ENCODE measurements at places on chromosomes 7 and 10.

DNA sequence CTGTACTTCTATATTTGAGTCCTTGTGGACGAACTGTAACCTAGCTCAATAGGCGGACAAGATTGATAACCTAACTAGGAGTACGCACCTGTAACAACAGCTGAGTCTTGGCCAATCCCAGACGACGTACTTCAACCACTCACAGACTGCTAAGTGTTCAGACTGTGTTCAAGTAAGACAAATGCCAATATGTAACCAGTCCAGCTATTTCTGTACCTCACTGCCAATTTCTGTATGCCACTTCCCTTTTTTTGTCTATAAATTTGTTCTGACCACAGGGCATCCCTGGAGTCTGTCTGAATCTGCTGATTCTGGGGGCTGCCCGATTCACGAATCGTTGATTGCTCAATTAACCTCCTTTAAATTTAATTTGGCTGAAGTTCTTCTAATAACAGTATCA is 32.2 kb downstream of the HACD1 start:
- no peak for DNase-seq

GRCh38 chr10:100567249-100567648 is 31.5 kb downstream of the HIF1AN start:
- DNase-seq = no peak

DNA sequence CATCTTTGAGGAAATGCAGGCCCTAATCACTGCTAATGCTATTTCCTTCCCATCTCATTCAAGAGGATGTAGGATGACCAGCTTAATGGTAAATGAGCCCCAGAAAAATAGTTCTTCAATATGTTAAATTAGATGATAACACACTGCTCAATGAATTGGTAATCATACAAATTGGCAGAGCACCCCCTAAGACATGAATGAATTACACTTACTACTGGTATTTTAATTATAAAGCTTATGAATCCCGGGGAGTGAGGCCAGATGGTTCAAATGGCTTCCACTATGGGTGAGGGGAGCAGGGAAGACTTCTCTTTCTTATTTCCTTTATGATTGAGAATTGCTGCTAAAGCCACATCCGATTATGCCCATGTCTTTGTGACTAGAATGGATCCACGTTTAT is 159.2 kb upstream of the TARP start:
- no peak for DNase-seq

GRCh38 chr10:30027057-30028005 is 32.1 kb downstream of the JCAD start:
- DNase-seq = peak; percentile 35

- no peak for DNase-seq
These were observed 5.1 kb upstream of the LRRC4 start for GRCh38 chr7:128036226-128036940.

DNA sequence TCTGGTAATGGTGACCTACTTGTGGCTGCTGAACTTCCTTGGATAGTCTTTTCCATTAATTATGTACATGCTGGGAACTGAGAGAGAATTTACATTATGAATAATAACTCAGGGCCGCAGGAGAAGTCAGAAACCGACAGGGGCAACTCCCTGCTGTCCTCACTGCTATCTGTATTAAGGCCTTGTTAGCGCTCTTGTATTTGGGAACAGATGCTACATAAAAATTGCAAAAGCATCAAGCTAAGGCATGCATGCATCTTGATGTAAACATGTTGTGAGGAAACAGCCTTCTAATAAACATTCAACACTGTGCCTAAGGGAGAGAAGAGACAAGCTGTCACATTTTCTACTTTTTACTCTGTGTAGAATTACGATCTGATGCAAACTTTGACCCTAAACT is 158.4 kb downstream of the PARD3 start:
- no peak for DNase-seq

GRCh38 chr10:26881600-26882331 is 21.0 kb upstream of the ABI1 start:
- peak; percentile 83 for DNase-seq

- no peak for DNase-seq
These were observed 54.2 kb downstream of the EMX2 start for GRCh38 chr10:117596706-117597105.

GRCh38 chr10:132764108-132764507 is 21.8 kb downstream of the NKX6-2 start:
- no peak for DNase-seq

DNA sequence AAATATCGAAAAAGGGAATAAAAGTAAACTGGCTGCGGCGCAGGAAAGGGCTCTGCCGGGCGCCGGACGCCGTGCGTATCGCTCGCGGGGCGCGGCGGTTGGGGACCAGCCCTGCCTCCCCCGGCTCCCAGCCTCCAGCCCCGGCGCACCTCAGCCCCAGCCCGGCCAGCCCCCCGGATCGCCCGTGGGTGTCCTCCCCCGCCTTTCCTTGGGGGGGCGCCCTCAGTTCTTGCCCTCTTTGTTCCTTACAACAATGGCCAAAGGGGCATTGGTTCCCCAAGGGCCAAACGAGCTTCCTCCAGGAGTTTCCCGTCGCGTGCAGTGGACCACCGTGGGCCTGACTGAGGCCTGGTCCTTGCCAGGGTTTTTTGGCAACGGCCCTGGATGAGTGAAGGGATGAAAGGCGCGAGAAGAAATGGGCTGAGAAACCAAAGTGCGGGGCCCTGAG is 1.2 kb downstream of the MACROH2A2 start:
- peak; percentile 52 for DNase-seq

DNA sequence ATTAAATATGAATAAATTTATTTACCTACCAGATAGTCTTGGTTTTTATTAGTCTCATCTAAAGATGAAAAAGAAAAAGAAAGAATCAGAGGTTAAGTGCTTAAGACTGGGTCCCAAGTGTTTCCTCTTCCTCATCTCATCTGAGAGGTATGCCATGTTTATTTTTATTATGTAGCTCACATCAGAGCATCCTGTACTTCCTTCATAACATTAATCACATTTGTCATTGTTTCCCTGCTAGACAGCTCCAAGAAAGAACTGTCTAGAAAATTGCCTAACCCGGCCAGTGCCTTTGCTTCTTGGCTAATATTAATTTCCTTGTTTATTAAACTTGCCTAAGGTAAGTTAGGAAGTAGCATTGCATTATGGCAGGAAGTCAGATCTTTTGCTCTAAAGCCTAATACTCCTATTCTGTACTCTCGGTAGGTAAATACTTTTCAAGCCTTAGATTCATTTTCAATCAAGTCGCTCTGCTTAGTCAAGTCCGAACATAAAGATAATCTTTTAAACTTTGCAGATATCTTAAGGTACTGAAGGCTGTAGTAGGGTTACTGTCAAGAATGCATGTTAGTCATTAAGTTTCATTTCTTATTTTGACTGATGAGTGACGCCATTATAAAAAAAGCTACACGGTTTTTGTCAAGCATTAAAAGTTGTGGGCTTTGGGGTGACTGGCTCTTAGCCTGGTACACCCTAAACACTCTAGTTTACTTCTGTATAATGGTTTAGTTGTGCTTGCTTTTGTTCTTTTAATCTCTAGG is 47.4 kb downstream of the ZMYND11 start:
- no peak for DNase-seq

DNA sequence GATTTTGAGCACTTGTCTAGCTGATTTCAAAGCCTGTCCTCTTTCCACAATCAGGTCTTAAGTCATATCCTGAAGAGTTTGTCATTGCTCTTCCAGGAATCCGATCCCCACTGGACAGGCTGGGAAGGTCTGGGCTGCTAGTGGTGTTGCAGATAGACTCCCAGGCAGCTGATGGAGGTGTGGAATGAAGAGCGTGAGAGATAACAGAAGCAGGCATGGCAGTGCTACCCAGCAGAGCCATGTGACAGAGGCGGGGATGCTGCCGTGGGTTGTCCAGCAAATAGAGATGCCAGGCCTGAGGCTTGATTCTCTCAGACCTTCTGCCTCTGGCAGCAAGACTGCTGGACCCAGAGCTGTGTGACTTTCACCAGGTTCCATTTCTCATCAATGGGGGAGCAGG is 116.5 kb upstream of the EEPD1 start:
- no peak for DNase-seq

DNA sequence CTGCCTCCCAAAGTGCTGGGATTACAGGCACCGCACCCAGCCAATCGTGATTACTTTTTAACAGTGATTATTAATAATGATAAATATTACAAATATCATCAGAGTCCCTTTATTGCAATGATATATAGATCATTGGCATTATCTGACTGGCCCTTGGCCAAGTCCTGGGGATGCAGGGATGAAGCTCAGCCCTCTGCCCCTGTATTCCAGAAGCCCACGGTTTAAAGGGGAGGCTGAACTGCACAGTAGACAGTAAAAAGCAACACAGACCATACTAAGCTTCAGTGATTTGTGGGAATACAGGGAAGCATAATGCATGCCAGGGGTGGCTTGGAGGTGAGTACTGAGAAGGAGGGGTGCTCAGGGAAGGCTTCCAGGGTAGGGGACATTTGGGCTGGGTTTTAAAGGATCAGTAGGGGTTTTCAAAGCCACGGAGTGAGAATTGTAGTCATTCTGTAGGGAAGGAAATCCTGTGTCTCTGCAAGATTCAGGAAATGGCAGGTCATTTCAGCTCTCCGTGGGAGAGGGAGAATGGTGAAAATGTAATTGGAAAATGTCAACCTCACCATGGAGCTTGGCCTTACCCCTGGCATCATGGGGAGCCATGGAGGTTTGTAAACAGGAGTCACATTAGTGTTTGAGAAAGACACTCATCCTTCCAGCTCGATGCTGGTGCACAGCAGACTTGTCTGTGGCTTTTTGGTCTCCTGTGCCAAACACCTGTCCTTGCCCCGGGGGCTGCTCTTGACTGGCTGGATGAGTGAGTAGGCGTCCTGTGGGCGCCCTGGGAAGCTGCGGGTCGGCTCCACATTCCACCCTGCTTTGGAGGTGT is 8.8 kb downstream of the ADAMTS14 start:
- DNase-seq = no peak

- DNase-seq = no peak
These were observed 231.8 kb downstream of the BMPER start for GRCh38 chr7:34137176-34137575.

- no peak for DNase-seq
These were observed 31.5 kb upstream of the DDX50 start for GRCh38 chr10:68869623-68870022.

DNA sequence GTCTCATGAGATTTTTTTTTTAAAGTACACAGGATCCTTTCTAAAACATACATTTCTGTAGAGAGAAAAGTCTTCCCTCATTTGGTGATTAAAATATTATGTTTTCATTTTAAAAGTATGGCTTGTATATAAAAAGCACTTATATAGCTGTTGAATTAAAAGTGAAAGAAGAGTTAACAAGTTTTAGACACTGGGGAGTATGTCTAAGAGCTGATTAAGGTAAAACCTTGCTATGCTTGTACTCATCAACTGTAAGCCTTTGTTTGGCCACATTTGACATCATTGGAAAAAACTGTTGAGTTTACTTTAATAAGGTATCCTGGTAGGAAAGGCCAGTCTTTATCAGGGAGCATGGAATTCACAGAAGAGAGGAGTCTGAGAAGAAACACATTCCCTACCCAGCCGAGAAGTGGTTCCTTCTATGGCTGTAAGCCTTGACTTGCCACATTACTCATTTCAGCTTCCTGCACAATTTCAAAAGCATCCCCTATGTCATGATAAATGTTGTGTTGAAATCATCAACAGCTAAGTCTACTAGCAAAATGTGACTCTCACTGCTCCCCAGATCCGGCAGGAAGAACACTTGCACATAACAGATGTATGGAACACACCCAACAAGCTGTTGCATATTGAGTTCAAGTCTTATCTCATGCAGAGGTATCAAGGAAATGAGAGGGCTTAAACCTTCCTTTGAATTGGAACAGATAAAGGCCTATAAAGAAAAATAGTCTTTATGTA is 171.8 kb upstream of the CDK1 start:
- DNase-seq = peak; percentile 46

DNA sequence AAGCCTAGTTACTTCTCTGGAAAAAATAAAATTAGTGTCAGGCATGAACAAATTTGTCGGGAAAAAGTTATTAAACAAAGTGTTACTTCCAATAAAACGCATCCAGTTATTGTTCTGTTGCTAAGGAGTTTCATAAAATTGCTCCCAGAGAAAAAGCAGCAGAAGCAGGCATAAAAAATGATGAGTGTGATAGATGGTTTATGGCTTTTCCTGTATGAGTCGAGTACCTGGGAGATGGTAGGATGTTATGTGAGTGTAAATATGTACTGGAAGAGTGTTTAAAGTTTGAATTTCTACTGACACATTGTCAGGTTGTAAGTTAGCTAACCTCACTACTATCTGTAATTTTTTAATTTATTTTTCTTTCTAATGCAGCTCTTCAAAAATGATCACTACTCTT is 390.7 kb downstream of the ARL4A start:
- DNase-seq = no peak

GRCh38 chr10:84214612-84215235 is 10.6 kb downstream of the LRIT2 start:
- peak; percentile 49 for DNase-seq

- DNase-seq = no peak
These were observed 47.2 kb downstream of the KIF11 start for GRCh38 chr10:92640107-92640506.

DNA sequence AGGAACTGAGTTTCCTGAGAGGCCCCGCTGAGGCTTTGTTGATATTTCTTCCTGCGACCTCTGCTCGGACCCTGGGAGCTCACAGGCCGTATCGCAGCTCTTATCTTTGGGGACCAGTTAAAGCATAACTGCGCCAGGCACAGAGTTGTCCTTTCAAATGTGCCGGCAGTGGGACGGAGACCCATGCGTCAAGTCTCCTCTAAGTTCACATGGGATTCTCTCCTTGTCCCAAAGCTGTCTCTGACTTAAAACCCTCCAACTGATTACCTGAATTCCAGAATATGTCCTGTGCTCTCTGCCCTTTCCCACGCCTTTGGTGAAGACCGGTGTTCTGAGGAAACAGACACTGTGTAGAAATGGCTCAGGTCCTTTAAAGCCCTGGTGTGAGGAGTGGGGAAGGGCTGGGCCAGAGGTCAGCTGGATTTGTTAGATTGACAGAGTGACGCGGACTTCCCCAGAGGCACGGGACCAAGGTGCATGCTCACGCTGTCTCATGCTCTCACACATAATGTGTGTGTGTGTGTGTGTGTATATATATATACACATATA is 169.8 kb downstream of the EGFR start:
- DNase-seq = no peak

DNA sequence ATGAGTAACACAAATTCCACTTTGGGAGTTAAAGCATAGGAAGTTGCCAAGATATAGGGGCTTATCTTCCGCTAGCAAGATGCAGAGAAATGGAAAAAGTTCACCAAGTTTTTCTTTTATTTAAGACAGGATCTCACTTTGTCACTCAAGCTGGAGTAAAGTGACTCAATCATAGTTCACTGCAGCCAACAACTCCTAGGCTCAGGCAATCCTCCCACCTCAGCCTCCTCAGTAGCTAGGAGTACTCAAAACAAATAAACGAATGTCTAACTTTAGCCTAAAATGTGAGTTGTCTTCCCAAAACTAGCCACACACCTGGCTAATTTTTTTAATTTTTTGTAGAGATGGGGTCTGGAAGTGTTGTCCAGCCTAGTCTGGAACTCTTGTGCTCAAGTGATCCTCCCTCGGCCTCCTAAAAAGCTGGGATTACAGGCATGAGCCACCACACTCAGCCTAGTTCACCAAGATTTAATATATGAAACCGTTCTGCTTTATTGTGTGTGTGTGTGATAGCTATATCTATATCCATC is 9.9 kb downstream of the VIM start:
- no peak for DNase-seq

GRCh38 chr10:16445770-16446469 is 9.1 kb downstream of the PTER start:
- DNase-seq = no peak

GRCh38 chr10:33327751-33328150 is 6.7 kb downstream of the NRP1 start:
- DNase-seq = no peak

- no peak for DNase-seq
These were observed 18.7 kb downstream of the MYO1G start for GRCh38 chr7:44960011-44960580.

- DNase-seq = peak; percentile 21
These were observed 9.8 kb downstream of the CDHR1 start for GRCh38 chr10:84204122-84204521.

Measured in suppressor macrophage (primary cell).